ENCODE measurements at places on chromosomes 5 and 9.

- DNase-seq = peak; percentile 23
Measured at GRCh38 chr9:125241863-125242739, 958 bp upstream of the HSPA5 start.

GRCh38 chr9:1581926-1582325, 433.2 kb upstream of the SMARCA2 start:
- DNase-seq = no peak

GRCh38 chr9:96585426-96585825, 34.2 kb downstream of the CDC14B start:
- DNase-seq = no peak

- no peak for DNase-seq
Measured at GRCh38 chr9:37632479-37632878, 18.3 kb upstream of the FRMPD1 start.

- DNase-seq = no peak
Measured at GRCh38 chr5:54004697-54005096, 305.7 kb downstream of the ARL15 start.

DNA sequence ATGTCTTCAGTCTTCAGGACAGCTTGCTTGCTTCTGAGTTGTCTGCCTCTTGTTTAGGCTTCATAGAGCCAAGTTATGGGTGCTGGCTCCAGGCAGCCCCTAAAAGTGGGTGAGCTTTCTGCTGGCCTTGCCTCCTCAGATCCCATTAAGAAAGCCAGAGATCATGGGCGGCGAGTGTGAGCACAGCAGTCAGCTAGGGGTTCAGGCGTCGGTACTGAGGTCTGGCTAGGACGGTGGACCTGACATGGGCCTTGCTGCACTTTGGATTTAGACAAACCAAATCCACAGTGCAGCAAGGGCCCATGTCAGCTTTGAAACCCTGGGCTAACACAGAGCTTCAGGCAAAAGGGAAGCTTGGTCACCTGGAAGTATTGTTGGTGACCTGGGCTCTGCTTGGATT, 17.6 kb downstream of the PSAT1 start:
- DNase-seq = no peak

DNA sequence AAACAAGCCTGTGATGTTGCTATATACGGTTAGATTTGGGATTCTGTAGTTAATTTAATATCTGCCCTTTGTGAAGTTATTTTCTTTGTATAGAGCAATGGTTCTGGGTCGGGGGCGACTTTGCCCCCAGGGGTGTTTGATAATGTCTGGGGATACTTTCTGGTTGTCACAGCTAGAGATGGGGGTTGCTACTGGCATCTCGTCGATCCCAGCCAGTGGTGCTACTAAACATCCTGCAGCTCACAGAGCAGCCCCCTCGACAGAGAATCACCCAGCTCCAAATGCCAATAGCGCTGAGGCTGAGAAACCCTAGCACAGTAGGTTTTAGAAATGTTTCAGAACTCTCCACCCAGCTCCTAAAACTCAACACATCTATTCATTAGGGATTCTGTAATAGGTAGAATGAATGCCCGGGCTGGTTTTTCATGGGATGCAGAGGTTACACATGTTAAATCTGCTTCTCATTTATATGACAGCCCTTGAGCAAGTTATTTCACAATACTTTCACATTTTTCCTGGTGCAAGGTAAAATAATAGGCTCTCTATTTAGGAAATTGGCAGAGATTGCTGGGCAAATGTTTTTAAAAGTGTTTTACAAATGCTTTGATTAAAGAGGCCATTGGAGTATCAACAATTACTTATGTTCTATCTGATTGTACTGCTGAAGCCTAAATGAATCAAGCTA, 75.2 kb upstream of the CTSL start:
- DNase-seq = no peak

- DNase-seq = no peak
Measured at GRCh38 chr9:120841930-120842684, 615 bp downstream of the PSMD5 start.

GRCh38 chr9:77943057-77943456, 88.6 kb downstream of the GNAQ start:
- no peak for DNase-seq

GRCh38 chr9:116345393-116345792, 191.8 kb downstream of the PAPPA start:
- no peak for DNase-seq

- no peak for DNase-seq
Measured at GRCh38 chr9:97390791-97391406, 21.0 kb upstream of the TDRD7 start.

DNA sequence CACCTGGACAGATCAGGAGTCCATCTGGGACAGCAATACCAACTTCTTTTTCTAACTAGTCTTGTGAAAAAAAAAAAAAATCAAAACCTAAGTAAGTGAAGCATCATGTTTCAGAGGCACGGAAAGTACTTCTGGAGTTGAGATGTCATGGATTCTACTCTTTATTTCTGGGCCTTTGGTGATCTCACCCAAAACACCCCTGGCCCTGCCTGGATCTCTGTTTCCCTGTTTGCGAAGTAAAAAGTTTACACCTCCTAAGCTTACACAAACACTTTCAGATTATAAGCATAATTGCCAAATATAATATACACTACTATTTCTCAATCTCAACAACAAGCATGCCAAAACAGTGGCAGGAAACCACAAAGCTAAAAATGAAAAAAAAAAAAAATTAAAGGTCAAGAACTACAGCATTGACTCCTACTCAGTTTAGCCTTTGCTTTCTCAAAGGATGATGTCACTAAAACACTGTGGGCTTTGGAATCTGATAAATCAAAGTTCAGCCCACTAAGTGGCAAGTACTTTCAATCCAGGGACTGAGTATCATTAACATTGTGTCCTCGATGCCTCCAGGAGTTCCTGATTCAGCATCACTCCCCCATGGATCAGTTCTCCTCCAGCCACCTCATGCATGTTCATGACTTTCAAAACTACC, 291.9 kb downstream of the NFIB start:
- no peak for DNase-seq

DNA sequence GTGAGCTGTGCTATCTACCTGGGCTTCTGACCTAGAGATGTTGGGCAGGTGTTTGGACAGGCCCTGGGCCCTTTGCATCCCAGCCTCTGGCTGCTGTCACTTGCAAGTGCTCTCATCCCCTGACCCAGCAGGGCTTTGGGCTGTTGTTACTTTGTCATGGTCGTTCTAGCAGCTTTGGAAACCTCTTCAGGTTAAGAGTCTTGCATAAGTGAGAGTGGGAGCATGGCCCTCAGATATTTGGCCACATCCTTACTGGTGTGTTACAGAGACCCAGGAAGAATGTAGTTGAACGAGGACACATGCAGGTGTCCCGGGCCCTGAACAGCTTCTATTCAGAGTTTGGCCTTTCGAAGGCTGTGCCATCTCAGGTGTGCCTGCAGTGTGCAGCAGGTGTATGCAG, 4.5 kb downstream of the TENT4A start:
- DNase-seq = no peak

GRCh38 chr9:93085676-93086075, 10.3 kb upstream of the CARD19 start:
- DNase-seq = no peak

GRCh38 chr5:6246820-6247437, 131.4 kb downstream of the MED10 start:
- no peak for DNase-seq

DNA sequence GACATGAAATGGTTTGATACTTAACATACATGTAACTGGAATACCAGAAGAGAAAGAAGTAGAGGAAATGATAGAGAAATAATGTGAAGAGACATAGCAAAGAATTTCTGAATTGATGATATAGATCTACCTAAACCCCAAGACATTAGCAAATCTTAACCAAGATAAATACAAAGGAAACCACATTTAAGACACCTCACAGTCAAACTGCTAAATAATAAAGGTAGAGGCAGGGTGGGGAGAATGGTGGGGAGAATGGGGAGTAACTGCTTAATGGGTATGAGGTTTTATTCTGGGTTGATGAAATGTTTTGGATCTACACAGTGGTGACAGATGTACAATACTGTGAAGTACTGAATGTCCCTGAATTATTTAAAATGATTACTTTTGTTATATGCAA, 17.5 kb downstream of the CARNMT1 start:
- DNase-seq = no peak

DNA sequence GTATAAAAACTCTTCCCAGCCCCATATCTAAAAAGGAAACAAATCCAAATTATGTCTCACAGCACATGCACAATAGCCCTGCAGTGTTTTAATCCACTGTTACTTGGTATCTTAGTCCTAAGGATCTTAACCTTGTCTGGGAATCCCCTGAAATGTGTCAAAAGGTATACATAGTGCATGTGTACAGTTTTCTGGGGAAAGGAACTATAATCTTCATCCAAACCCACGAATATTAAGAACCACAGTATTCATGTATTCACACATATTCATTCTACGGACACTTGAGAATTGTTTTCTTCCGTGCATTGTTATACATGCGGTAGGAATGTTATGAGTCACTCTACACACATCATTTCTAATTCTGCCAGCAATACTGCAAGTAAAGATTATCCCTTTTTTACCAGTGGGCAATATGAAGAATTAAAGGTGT, 47.8 kb upstream of the SNX2 start:
- DNase-seq = no peak

DNA sequence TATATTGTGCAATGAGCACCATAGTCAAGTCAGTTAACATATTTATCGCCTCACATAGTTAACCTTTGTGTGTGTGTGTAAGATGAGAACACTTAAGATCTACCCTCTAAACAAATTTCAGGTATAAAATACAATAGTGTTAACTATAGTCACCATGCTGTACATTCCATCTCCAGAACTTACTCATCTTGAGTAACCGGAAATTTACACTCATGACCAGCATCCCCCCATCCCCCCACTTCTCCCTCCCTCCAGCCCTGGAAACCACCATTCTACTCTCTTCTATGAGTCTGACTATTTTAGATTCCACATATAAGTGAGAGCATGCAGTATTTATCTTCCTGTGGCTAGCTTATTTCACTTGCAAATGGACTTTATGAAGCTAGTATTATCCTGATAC, 40.3 kb downstream of the ZNF354A start:
- no peak for DNase-seq

GRCh38 chr9:71279151-71279739, 157.8 kb upstream of the TRPM3 start:
- DNase-seq = no peak

DNA sequence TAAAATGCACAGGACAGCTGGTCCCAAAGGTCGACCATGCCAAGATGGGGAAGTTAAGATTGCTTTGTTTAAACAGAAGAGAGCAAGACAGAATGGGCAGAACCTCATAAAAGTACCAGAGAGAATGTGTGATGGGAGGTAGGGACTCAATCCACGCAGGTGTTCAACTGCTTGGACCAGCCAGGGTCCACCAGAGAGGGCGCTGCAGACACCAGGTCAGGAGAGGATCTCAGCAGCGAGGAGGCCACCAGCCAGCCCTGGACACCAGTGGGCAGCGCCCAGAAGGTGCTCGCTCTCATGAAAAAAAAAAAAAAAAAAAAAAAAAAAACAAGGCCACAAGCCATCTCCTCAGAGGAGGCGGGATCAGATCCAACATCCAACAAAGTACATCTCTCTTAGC, 81.8 kb downstream of the SHC3 start:
- DNase-seq = no peak

All from activated T-cell treated with anti-CD3 and anti-CD28 coated beads for 48 hours (primary cell).